ENCODE measurements at places on chromosomes 6 and 20.

DNA sequence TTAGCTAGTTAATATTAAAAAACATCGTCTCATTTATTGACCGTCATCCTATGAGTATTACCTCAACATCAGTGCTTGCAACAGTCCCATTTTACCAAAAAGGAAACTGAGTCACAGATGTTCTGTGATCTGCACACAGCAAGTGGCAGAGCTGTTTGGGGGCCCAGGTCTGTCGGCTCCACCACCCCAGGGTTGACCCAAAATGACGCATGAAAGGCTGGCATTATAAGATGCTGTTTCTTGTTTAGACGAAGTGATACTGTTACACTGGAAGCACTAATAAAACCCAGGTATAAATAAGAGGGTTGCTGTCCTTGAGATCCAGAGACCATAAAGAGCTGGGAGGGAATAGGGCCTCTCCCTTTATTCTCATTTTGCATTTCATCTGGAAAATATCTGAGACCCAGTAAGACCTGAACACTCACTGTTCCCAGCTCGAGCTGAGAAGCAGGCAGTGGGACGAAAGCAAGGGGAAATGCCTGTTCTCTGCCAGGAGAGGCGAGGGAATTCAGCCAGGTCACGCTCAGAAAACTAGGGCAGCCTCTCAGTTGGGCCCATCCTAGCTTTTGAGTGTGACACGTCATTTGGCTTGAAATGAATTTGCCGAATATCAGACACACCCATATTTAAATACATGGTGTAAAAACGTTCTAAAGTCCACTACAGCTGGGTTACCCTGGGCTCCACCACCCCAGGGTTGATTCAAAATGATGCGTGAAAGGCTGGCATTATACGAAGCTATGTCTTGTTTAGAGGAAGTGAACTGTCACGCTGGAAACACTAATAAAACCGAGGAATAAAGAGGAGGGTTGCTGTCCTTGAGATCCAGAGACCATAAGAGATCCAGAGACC lies 1.4 kb upstream of the MICAL1 start:
- DNase-seq, result peak; percentile 68

DNA sequence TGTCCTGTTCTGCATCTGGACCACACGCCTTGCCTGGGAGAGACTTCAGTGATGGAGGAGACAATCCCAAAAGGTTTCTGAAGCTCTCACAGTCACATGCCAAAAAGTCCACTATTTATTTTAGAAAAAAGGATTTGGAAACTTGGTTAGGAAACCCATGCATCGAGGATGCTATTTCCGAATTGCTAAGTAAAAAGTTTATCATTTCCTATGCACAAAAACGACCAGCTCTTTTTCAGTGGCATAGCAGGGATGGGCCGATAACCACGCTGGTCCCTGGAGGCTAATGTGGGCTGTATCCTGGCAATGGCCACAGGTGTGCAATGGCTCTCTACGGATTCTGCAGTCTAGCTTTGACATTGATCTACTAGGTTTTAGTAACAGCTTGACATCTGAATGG lies 33.9 kb downstream of the RAMACL start:
- DNase-seq, result no peak

DNA sequence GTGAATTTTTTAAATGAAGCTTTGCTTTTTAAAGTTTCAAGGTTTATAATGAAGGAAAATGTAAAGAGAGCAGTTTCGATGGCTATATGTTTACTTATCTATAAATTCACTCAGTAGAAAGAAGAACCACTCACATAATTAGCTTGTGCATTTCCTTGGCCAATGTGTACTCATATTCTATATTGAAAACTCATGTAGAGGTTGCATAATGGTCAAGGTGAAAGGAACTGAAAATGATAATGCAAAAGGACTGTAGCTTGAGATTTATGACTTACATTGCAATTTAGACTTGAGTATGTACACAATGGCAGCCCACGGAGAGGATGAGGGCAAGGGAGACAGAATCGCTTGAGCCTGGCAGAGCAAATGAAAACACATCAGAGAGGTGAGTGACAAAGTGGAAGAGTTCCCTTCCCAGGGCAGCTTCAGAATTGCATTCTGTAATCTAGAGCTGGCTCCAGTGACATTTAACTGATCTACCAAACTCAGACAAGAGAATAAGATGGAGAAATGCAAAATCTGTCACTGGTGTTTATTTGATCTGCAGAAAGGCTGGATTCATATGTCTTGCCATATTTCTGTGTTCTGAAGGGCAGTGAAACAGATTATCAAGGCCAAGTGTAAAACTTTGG lies 191.8 kb downstream of the TMEM200A start:
- DNase-seq, result no peak

DNA sequence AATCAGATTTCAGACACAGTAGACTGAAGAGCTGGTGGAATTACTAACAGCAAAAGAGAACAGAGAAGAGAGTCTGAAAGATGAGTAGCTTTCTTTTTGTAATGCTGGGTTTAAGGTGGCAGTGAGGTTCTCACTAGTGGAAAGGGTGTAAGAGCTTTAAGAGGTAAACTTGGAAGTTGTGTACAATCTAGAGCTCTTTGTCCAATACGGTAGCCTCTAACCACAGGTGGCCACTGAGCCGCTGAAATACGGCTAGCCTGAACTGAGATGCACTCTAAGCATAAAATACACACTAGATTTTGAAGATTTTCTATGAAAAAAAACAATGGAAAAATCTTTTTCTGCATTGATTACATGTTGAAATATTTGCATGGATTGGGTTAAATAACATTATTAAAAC lies 4.0 kb downstream of the ELOVL2 start:
- no peak for DNase-seq

DNA sequence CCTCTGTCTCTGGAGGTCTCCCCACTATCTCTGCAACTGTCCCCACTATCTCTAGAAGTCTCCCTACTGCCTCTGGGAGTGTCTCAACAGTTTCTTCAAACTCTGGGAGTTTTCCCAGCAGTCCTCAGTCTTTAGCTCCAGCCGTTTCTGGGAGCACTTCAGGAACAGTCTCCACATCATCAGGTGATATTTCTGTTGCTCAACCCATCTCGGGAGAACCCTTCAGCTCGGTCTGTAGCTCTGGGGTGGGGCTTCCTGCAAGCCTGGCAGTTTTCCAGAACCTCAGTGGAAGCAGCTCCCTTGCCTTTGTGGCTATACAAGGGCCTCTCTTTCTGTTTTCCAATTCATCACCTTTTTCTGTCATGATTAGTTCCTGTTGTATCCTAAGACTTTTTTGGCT lies 3.0 kb upstream of the SFTA2 start:
- peak; percentile 37 for DNase-seq

DNA sequence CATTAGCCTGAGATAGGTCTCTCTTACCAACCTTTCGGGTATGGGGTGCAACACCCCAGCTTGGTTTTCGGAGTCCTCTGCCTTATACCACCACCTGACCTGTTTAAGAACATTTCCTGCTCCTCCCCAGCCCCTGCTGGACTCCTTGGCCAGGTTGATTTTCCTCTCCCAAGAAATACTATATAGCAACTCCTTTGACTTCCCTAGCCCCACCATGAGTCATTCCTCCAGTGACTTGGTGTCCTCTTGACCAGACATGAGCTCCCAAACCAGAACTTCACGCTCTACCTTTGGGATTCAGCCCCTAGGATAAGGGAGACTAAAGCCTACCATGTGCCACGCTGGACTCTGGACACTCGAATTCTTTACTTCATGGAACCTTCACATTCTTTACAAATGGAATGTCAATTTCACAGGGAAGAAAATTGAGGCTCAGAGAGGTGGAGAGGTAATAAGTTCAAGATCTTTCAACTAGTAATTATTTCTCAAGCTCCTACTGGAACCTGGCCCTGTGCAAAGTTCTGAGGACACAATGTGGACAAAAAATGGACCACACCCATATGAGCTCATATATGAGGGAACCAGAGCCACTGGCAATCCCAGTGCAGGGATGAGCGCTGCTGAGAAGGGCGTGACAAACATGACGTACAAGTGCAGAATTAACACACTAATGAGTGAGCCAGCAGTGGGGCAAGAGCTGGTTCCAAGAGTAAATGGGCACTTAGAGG lies 48.2 kb downstream of the SIRPA start:
- DNase-seq, result peak; percentile 9

DNA sequence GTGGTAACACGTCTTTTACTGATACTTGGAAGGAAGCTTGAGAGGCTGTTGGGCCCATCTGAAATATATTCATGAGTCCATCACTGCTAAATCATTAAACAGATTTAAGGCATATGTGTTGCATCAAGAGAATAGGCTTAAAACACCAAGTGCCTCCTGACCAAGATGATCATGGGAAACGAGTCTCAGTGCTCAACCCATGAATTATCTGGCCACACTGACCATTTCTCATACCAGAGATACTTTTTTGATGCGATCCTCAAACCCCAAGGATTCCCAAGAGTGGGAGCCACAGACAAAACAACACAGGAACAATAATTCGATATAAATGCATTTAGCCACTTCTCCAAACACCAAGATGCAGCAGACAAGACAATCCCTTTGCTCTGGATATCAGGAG lies 17.2 kb downstream of the HEY2 start:
- no peak for DNase-seq

GRCh38 chr6:104201557-104201956 lies 658.2 kb downstream of the HACE1 start:
- no peak for DNase-seq

DNA sequence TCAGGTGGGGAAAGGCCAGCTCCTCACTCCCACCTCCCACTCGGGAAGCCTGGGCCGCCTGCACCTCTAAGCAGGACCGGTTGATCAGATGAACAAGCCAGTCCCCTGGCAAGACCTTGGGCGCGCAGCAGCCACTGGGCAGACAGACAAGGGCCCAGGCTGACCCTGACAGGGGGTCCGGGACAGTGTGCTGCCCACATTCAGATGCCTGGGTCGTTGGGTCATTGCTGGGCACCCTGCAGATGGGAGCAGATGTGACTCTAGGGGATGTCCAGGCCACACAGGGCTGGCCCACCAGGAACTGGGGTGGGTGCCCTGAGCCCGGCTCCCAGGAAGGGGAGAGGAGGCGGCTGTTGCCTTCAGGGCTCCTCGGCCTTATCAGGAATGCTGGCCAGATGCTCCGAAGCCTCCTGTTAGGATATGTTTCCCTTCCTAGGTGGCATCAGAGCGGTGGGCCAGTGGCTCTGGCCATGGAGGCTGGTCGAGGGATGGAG lies 17.3 kb upstream of the FRMD1 start:
- DNase-seq, result no peak

GRCh38 chr6:167512696-167513375 lies 187.9 kb downstream of the TTLL2 start:
- DNase-seq, result no peak

- DNase-seq, result no peak
Measured at GRCh38 chr6:170393807-170394399, 87.3 kb downstream of the FAM120B start.

DNA sequence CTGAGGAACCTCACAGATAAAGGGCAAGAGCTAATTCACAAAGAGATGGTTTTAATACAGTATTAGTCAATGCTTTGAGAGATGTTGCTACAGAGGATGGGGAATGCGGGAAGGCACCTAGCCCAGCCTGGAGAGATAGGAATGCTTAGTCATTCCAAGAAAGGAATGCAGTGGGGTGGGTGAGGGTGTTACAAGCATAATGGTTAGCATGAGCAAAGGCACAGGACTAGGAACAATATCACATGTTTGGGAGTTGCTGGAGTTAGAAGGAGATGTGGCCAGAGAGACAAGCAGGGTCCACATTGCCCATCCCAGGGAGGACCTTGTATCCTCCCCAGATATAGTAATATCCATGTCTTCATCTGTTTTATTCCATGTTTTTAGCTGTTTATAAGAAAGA lies 107.0 kb upstream of the OGFRL1 start:
- DNase-seq, result peak; percentile 29

DNA sequence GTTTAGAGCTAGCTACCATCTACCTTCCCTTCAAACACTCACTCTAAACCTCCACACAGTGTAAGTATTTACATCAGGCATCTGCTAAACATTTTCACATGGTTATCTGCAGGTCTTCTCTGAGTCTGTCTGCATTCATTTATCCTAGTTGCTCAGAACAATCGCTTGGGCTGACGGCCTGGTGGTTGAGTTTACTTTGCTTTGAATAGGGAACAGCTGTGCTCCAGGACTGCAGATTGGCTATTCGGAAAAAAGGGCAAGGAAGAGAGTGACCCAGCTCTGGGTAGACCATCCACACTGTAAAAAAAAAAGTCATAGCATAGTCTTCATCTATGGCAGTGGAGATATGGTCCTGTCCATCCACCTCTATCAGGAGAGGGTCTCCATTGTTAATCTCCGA lies 115.3 kb upstream of the ESR1 start:
- no peak for DNase-seq

DNA sequence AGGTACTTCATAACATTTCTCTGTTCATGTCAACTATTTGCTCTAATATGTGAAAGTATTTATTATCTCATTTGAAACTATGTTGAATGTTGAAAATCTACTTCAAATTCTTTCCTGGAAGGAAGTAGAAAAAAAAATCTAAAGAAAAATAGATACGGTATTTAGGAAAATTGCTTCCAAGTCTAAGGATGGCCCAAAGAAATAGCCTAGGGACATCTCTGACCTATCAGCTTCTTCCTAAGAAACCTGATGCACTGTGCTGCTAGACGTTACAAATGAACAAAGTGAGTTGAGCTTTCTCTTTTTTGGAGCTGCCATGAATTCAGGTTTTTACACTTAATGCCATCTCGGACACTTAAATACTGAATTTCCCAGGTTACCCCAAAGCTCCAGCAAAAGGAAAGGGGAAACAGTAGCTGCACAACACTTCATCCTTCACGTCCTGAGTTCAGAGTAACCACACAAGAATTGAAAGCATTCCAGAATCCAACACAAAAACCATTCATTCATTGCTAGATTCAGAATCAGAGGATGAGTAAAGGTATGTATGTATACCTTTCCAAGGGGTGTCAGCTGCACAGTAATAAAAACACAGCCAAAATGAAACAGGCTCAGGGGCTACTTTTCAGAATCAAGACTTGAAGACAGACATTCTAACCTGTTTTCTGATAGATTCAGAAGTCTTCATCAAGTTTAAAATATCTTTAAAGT lies 7.9 kb downstream of the RMND1 start:
- DNase-seq, result no peak

DNA sequence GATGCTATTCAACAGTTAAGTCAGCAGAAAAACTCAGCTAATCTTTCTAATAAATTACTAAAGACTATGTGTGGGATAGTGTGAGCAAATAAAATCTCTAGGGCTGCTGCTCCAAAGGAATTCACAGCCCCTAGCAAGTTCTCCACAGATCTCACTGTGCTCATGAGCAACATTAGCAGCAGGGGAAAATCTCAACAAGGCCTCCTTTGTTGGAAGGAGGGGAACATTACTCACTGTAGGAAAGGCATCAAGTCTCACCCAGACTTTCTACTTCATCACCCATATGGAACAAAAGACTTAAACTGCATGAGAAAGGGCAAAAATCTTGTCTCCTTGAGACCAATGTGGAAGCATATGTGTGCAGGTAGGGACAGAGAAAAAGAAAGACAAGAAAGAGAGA lies 726.4 kb upstream of the SLC35B3 start:
- DNase-seq, result no peak

- DNase-seq, result no peak
Measured at GRCh38 chr6:85679445-85680123, 36.9 kb upstream of the SYNCRIP start.

DNA sequence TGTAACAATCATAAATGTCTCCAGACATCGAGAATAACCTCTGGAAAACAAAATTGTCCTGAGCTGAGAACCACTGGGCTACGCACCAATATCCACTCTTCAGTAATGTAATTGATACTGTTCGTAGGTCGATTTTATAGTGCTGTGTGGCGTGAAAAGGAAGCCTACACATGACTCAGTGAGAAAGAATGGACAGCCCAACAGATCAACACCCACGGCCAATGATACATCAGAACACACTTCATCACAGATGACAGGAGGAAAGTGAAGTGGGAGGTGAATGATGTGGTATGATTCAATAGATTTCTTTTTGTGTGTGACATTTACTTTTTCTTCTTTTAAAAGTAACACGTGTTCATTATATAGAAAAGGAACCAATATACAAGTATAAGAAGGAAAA lies 93.5 kb downstream of the RPS12 start:
- DNase-seq, result no peak
